Trophoblast cell (in vitro differentiated cells and primary cell): ENCODE measurements at places on chromosomes 16 and 17.
A peak's percentile ranks its signal among the peaks of the same experiment; 100 is the strongest.

- DNase-seq: peak; percentile 61
Observed at GRCh38 chr16:77971306-77972061, 50.9 kb upstream of the CLEC3A start.

- DNase-seq: peak; percentile 72
Observed at GRCh38 chr17:1485423-1486376, 6.8 kb downstream of the MYO1C start.

GRCh38 chr17:61570118-61570517 lies 20.9 kb downstream of the NACA2 start:
- no peak for DNase-seq

DNA sequence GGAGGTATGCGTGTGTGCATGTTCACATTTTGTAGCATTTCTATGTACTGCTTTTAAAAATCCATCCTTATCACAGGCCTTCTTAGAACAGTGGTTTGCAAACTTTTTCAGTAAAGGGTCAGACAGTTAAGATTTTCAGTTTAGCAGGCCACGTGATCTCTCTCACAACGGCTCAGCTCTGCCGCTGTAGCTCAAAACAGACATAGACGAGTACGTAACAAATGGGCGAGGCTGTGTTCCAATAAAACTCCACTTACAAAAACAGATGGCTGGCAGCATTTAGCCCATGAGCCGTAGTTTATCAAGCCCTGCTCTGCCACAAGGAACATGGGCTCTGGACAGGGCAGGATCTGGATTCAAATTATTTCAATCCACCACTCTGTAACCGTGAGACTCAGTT lies 141.8 kb downstream of the XYLT1 start:
- DNase-seq: no peak

GRCh38 chr17:64773836-64774761 lies 112.0 kb upstream of the SMURF2 start:
- no peak for DNase-seq

GRCh38 chr17:79116575-79117368 lies 42.1 kb downstream of the ENGASE start:
- DNase-seq: no peak

DNA sequence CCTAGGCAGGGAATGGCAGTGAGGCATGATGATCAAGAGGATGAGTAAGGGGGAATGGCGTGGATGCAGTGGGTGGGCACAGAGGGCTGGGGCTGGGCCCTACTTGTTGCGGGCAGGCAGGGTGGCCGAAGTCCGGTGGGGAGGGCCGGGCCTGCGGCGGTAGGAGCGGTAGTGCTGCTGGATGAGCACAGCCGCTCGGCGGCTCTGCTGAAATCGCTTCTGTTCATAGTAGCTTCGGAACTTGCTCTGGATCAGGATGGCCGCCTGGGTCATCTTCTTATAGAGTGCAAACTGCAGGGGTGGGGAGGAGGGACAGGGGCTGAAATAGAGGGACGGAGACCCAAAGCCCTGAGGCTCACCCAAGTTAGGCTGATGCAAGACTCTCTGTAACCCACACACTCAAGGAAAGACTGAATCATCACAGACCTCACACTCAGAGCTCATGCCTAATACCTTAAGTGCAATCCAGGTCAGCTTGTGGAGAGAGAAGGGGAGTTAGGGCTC lies 1.5 kb upstream of the SPAG7 start:
- peak; percentile 56 for DNase-seq

DNA sequence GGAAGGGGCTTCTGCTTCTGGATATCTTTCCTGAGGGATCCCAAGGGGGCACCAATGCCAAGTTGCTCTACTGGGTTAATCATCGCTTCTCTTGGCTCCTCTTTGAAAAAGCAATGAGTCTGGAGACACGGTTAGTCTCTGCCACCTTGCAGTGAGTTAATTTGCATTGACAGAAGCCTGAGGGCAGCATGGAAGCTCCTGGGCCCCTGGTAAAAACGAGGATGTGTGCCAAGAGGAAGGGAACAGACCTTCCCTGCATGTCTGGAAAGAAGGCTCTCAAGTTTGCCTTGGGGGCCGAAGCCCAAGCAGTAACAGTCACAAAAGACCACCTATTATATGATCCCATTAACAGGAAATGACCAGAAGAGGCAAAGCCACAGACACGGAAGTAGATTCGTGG lies 86.7 kb downstream of the IRX5 start:
- DNase-seq: no peak

DNA sequence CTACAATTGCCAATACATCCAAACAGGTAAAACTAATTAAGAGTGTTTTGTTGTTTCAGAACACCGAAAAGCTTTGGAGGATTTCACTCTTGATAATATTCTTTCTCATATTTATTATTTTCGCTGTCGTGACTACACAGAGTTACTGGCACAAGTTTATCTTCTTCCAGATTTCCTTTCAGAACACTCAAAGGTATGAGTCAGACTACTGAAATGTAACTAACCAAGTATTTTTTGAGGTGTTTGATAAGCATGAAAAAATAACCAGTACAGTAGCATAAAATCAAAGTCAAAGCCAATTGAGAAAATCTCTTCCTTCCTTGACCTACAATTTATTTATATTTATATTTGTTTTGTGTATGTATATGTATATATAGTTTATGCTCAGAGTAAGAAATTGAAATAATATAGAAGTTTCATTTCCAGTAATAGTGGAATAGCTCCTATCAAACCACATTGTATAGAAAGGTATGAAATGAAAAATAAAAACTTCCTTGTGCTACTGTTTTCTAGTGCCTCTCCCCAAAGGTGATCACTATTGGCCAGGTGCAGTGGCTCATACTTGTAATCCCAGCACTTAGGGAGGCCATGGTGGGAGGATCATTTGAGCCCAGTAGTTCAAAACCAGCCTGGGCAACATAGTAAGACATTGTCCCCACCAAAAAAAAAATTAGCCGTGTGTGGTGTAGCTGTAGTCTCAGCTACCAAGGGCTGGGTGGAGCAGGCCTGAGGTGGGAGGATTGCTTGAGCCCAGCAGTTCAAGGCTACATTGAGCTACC lies 10.9 kb downstream of the RAD51C start:
- DNase-seq: no peak

- peak; percentile 17 for DNase-seq
Observed at GRCh38 chr17:4833941-4834680, 971 bp downstream of the MINK1 start.

- no peak for DNase-seq
Observed at GRCh38 chr16:54590836-54591235, 304.2 kb upstream of the IRX3 start.

DNA sequence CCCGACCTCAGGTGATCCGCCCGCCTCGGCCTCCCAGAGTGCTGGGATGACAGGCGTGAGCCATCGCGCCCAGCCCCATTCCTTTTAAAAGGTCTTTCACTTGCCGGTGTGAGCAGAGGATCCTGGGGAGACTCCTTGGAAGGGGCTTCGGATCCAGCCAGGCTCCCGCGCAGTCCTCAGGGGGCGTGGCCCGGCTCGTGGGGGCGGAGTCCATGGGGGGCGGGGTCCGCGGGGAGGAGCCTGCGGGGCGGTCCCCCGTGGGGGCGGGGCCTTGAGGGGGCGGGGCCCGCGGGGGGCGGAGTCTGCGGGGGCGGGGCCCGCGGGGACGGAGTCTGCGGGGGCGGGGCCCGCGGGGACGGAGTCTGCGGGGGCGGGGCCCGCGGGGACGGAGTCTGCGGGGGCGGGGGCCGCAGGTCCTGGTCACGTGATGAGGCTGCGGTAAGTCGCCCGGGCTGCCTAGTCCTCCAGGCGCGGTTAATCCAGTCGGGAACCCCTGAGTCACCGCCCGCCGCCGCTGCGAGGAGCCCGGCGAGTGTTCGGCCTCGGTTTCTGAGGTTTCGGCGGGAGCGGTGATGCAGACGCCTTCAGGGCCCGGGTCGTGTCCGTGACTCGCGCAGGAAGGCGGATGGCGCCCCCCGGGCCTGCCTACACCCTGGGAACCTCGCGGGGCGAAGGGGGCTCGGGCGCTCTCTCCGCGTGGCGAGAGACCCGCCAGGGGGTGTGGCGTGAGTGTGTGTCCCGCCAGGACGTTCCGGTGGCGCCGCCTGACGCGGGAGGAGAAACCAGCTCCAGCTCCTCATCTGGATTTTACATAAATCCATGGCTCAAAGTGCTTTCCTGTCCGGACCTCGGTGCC lies 23.6 kb upstream of the ABR start:
- peak; percentile 71 for DNase-seq

GRCh38 chr16:3625911-3626732 lies 14.7 kb upstream of the SLX4 start:
- DNase-seq: no peak

GRCh38 chr17:81040791-81041337 lies 5.9 kb downstream of the BAIAP2 start:
- DNase-seq: no peak

GRCh38 chr17:13646411-13646810 lies 44.7 kb upstream of the HS3ST3A1 start:
- no peak for DNase-seq

- peak; percentile 32 for DNase-seq
Observed at GRCh38 chr17:72587773-72588511, 467.1 kb downstream of the SOX9 start.

DNA sequence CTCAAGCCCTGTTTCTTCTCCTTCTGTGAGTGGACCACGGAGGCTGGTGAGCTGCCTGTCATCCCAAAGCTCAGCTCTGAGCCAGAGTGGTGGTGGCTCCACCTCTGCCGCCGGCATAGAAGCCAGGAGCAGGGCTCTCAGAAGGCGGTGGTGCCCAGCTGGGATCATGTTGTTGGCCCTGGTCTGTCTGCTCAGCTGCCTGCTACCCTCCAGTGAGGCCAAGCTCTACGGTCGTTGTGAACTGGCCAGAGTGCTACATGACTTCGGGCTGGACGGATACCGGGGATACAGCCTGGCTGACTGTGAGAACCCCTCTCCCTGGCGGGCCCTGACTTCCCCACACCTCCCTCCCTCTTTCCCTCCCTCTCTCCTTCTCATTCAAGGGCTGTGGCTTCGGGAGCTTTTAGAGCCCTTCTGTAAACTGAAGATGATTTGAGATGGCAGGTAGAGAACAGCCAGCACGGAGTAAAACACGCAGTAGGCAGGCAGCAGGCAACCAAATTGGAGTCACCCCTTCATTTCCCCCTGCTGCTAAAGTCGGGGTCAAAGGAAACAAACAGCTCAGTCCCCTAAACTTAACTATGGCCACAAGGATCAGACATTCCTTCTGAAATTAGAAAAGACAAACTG lies 3.9 kb downstream of the SPACA3 start:
- DNase-seq: no peak

- DNase-seq: no peak
Observed at GRCh38 chr17:14299280-14300141, 1.4 kb upstream of the HS3ST3B1 start.

- DNase-seq: no peak
Observed at GRCh38 chr16:83513008-83513755, 294.6 kb upstream of the HSBP1 start.

DNA sequence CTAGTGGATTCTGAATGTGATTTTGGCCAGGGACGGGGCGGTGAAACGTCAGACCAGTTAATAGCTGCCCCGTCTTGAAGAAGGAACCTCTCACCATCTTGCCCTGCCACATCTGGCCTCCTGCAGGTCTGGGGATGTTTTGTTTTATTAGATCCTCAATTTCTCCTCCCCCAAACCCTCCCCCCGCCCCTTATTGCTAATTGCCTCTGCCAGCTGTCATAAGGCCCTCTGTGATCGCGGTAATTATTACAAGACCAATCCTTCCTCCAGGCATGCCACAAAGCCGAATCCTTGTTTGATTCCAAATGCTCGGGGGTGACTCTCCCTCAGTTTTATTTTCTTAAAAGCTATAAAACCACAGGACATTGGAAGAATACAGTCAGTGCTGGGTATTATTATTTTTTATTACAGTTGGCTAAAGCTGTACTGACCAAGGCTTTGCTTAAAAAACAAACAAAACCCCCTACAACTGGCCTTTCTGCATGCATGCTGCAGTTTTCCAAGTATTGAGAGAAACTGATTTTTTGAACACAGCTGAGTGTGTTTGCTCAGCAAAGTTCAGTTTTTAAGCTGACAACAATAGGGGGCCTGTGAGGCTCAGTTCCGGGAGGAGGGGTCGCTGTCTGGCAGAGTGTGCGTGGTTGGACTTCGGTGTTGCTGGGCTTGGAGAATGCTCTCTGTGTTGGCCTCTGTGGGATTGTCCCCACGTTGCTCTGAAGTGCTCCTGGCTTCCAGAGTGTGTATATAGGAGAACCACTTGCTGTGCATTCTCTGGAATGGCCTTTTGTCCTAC lies 1.7 kb downstream of the KSR1 start:
- peak; percentile 46 for DNase-seq

GRCh38 chr16:63416712-63417111 lies 1380.5 kb upstream of the CDH8 start:
- DNase-seq: no peak

DNA sequence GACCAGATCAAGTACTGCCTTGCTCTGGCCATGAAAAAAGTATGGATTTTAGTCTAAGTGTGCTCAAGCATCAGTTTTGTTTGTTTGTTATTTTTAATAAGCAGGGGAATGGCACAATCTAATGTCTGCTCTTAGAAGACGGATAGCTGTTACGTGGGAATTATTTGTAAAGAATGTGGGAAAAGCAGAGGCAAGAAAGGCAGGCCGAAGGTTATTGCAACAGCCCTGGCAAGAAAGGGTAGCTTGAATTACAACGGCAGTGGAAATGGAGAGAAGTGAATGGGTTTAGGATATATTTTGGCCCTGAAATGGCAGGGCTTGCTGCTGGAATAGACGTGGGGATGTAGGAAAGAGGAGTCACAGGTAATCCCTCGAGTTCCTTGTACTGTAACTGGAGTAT lies 987 bp upstream of the HASPIN start:
- DNase-seq: no peak

DNA sequence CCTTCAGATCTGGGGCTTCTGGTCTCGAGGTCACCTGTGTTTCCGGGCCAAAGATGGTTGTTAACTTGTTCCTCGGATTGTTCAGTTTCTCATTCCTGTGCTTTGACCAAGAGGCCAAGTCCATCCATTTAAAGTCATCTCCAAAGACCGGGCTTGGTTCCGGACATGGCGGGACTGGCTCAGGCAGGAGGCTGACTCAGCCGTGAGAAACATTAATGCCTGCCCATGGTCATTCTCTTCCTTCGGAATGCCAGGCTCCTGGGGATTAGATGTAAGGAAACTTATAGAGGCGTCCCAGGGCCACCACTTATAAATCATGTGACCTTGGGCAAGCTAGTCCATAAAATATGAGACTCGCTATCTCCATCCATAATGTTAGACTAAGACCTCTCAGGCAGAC lies 13.6 kb upstream of the NKD1 start:
- no peak for DNase-seq
